Stimulated activated naive CD8-positive, alpha-beta T cell treated with anti-CD3 and anti-CD28 coated beads, Interleukin-15, amount 100 ng/mL, for 72 hours (primary cell): ENCODE measurements at places on chromosomes 1 and 21.

GRCh38 chr1:86530211-86530845, 16.6 kb upstream of the CLCA4 start:
- DNase-seq: no peak

DNA sequence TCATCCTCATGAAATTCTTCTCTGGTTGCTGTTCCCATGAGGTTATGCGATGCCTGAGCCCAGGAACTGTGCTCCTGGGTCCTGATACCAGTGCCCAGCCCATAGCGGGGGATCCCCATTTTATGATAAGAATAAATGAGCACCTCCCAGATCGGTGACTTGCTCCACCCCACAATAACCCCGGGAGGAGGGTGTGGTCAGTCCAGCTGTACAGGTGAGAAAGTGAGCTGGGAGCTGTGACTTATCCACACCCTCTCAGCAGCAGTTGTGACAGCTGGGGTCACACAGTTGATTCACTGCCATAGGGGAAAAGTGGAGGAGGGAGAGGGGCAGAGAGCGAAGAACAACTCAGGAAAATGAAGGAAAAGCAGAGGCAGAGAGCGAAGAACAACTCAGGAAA, 33.4 kb downstream of the OR2G3 start:
- DNase-seq: no peak

DNA sequence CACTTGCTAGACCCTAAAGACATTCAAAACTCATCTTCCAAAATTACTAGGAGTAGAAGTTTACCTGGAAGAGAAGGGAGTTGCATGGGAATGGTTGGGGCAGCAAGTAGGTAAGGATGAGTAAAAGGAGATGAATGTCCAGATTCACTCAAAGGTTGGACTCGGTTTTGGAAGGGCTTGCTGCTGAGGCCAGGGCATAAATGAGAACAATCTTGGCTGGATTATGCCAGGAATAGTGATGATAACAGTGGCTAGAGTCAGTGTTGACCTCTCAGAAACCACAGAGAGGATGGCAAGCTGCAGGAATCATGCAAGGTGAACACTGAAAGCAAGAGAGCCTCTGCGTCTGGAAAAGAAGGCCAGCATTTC, 43.4 kb downstream of the C8A start:
- no peak for DNase-seq

DNA sequence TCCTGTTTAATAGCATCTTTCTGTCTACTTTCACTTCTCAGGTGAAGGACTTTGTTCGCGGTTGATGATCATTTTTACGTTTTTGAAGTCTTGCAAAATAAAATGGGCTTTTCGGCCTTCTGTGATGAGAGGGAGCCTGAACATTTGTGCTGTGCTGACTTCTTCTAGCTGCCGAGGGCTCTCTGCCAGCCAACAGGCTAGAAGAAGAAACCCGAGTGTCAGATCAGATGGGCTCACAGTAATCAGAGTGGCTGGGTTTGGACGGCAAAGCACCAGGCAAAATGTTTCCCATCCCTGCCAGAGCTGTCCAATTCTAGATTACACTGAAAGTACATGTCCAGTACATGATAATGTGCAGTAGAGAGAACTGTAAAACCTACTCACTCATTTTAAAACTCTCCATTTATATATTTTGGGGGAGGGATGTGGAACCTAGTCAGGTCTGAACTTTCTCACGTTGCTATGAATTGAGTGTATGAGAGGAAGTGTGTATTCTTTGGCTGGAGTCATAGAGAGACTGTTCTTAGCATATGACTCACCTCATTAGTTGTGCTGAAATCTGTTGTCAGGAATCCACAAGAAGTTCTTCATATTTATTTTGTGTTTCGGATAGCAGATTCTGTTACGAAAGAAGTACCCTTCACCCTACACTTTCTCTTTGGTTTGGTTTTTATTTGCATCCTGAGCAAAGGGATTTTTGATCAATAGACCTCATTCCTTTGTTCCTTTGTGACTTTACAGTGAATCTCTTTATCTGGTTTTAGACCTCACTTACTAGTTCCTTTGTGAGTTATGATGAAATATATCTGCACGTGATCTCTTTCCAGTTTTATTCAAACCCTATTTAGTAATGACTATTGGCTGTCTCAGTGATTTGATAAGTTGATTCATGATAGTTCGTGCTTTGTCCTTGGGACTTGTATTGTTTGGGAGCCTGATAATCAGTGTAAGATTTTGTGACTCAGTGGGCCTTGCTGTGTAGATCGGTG, 4.8 kb downstream of the ATP1A1 start:
- peak; percentile 71 for DNase-seq

- DNase-seq: no peak
Observed at GRCh38 chr1:87203904-87204303, 124.8 kb upstream of the LMO4 start.

DNA sequence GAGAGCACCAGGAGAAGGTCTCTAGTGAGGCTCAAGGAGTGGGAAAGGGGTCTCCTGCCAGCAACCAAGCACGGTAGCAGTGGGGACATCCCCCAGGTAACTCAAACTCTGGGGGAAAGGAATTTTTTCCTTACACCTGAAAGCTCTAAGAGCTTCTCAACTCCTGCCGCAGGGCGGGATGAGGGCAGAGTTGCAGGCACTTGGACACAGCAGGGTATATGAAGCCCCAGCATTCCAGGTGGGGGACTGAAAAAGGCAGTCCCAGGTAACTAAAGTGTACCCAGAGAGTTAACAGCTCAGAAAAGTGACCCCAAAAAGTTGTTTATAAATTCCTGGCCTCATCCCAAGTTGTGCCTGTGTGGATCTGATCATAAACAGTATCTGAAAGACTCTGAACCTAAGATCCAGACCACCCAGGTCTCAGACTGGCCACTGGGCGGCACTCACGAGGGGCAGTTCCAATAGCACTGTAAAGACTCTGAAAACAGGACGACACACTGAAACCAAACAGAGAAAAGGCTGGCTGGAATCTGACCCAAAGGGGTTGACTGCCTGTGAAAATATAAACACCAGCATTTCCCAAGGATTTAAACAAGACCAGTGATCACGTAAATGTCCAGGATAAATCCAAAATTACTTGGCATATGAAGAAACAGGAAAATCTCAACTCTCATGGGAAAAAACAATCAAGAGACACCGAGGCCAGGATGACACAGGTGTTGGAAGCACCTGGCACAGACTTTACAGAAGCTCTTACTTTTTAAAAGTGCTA, 47.5 kb downstream of the HSF2BP start:
- DNase-seq: no peak
